Endothelial cell (in vitro differentiated cells): ENCODE measurements at places on chromosomes 7 and 10. TPM values are rescaled to one million over a fixed set of nuclear protein-coding genes. Genes with fewer than 3 reads are reported as not detected.

FAM25G gene
- not detected for total RNA-seq

GRCh38 chr10:101007099-101007711 is 7.6 kb downstream of the LZTS2 start:
- no peak for DNase-seq

H2BK1 gene
- not detected for total RNA-seq

SLC25A40 gene
- 27.7 TPM for total RNA-seq

ATOH7 gene
- total RNA-seq = 0.23 TPM

NUTM2A gene
- total RNA-seq = 2.6 TPM

- no peak for DNase-seq
Measured at GRCh38 chr10:87054373-87055295, 34.5 kb downstream of the FAM25A start.

DNA sequence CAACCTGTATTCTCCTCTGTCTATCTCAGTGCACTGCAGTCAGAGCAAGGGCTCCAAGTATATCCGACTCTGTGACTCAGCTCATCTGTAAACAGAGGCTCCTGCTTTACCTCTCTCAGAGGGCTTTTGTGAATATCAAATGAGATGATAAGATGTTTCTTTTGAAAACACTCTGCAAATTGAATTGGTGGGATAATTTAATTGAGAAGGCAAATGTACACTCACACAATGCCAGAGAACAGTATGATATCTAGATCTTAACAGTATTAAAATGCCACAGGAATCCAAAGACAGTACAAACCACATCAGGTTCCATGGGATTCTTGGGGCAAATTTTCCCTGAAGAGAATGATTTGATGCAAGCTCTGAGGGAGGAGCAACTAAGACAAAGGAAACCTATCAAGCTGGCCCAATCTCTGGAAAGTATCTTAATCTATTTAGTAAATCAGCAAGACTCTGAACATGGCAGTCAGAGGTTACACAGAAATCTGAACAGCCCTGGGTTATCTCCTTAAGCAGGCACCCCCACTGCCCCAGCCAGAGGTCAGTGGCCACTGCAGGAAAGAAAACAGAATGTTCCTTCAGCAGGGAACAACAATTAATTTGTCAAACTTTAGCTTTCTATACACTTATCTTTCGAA is 45.9 kb downstream of the DOCK4 start:
- DNase-seq = no peak

DNA sequence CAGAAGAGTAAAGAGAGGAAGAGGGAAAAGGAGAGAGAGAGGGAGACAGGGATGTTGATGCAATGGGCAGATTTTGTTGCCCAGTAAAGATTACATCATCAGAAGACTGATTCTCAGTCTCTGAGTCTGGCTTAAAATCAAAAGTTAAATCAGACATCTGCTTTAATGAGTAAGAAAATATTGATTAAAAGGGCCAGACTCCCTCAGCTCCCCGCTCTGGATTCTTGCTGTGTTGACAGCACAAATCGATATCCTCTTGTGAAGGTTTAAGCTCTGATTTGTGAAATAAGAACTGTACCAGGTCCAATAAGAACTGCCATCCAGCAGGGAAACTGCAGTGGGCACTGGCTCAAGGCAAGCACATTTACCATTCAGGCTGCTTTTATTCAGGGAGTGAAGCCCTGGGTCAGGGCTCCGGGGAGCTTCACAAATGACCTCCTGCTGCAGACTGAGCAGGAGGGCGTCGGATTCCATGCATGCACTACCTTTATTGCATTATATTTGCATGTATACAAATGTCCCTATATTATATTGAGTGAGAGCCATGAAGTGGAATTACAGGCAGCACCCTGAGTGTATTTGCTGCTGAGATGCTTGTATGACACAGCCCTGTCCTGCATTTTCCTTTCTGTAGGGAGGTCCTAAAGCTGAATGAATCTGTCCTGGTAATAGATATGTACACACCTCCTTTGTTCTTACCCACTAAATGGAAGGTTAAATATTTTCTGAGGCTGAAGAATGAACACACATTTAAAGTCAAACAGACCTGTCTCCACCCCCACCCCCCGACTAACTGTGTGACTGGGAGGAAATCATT is 401.5 kb downstream of the REEP3 start:
- DNase-seq = no peak

GRCh38 chr7:98077762-98078161 is 28.9 kb upstream of the LMTK2 start:
- no peak for DNase-seq

DNA sequence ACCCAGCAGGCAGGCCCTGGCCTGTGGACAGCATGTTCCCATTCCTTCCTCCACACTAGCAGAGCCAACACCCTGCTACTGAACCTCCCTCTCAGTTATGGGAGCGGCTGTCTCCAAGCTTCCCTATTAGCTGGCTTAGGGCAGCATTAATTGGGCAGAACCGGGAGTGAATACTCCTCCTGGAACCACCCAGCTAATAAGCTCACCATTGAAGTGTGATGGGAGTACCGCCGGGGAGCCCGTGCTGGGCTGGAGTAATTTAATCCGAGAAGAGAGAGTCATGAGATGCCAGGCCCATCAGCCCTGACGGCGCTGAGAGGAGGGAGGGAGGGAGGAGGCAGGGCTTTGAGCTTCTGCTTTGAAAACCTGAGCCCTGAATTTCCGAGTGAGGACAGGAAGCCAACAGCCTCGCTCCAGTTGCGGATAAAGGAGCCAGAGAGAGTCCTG is 31.8 kb upstream of the ELFN1 start:
- DNase-seq = no peak

IRF5 gene
- total RNA-seq = 3.9 TPM

UNCX gene
- not detected for total RNA-seq

LBX1 gene
- not detected for total RNA-seq

ADAMTS14 gene
- 1.1 TPM for total RNA-seq

GRCh38 chr10:86709396-86710185 is 41.3 kb downstream of the LDB3 start:
- DNase-seq = no peak

GRCh38 chr10:89662596-89662995 is 17.6 kb upstream of the PANK1 start:
- DNase-seq = no peak

DNA sequence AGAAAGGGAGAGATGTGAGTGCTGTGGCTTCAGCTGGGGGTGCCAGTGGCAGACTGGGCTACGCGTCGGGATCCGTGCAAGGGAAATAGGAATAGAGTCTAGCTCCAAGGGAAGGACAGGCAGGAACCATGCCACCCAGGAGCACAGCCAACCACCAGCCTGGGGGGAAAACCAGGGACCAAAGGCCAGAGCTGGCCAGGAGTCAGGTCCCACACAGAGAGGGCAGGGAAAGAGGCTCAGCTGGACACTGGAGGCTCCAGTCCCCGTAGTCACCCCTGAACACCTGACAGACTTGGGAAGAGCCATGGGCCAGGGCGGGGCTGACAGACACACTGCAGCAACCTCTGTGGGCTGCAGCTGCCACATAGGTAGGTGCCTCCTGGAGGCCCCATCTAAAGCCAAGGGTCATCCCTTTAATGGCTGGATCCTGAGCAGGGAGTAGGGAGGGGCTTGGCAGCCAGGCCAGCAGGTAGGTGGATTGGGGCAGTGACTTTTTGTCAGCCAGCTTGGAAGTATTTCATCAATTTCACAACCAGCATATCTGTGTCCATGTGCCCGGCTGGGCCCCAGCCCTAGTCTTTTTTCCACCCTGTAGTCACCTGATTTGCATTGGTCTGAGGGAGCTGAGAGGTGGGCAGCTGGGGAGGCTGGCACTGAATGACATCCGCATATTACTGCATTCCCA is 163.2 kb downstream of the SH2D4B start:
- DNase-seq = no peak

- DNase-seq = no peak
Measured at GRCh38 chr7:40983111-40983510, 719.8 kb downstream of the INHBA start.

- DNase-seq = no peak
Measured at GRCh38 chr10:116716381-116716780, 26.0 kb downstream of the HSPA12A start.

- DNase-seq = peak; percentile 31
Measured at GRCh38 chr7:29946428-29947186, 43.0 kb downstream of the SCRN1 start.

- no peak for DNase-seq
Measured at GRCh38 chr10:23917251-23917840, 291.6 kb upstream of the KIAA1217 start.

DNA sequence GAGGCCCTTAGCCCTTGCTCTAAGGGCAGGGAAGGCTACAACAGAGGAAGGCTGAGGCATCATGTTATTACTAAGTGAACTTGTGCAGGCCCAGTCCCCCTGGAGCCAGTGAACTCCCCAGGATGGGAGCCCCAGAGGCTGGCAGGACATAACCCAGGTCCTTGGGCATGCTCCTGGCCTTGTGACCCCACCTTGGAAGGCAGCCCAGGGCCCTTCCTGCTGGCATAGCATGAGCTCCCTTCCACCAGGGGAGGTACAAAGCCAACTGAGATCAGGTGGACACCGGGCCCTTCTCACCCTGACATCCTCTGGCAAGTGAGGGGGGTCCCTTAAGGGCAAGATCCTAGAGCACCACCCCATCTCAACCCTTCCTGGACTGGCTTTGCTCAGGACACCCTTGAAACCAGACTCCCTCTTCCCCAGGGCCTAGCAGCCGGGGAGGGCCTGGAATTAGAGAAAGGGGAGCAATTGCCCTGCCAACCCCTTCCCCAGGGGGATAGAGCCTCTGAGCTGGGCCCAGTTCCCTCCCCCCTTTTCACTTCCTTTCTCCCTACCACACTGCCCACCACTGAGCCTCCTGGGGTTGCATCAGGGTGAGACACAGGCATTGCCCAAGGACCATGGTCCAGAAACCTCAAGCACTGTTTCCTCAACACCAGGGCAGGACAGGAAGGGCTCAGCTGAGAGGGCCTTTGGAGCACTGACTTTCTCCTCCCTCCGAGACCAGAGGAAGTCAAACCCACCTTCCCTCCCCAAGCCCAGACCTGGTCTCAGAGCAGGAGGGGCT is 1.8 kb upstream of the VSIR start:
- DNase-seq = no peak

DNA sequence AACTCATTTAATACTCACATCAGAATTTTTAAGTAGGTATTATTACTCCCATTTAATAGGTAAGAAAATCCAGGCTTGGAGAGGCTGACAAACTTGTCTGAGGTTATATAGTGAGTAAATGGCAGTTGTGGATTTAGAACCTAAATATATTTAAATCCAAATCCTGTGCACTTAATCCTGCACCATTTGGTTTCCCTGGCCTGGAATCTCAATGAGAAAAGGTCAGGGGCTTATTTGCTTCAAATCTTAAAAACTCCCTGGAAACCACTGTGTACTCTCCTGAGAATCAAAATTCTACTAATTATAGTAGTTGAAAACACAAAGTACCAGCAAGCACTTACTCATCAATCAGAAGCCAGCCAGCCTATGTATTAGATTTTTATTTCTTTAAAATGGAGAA is 97.7 kb downstream of the DNMBP start:
- DNase-seq = no peak

DNA sequence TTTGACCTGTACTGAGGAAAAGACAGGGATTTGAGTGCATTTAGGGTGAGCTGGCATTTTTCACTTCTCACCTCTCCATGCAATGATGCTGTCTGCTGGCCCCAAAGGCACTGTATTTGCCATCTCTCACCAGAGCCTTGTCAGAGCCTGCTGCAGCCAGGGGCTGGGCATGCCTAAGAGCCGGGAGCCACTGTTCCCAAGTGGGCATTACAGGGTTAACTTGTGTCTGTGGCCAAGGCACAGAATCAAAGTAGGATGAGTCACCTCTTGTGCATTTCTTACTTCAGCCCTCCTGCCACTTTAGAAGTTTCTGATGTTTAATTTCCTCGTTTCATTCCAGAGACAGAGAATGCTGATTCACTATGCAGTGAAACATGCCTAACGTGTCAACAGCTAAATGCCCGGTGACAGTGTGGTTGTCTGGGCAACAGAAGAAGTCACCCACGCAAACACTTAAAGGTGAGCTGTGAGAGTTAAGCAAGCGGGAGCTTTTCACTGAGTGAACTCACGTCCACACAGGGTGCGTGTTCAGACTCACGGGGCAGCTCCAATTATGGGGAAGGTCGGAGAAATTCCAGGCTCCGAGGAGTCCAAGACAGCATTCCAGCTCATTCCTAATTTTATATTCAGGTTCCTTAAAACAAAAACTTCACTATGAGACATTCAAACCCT is 57.1 kb upstream of the IGFBP3 start:
- no peak for DNase-seq

- no peak for DNase-seq
Measured at GRCh38 chr7:19353180-19353579, 208.0 kb upstream of the FERD3L start.

PNLIP gene
- total RNA-seq = not detected

- no peak for DNase-seq
Measured at GRCh38 chr7:22717760-22718159, 9.2 kb upstream of the IL6 start.

- no peak for DNase-seq
Measured at GRCh38 chr10:131657985-131658330, 242.8 kb upstream of the PPP2R2D start.

GATA3 gene
- total RNA-seq = 70.9 TPM

- no peak for DNase-seq
Measured at GRCh38 chr7:108321359-108321758, 134.9 kb downstream of the NRCAM start.

- no peak for DNase-seq
Measured at GRCh38 chr7:89593125-89593524, 561.1 kb upstream of the STEAP1 start.

- no peak for DNase-seq
Measured at GRCh38 chr10:82738592-82738991, 863.6 kb downstream of the NRG3 start.

DNA sequence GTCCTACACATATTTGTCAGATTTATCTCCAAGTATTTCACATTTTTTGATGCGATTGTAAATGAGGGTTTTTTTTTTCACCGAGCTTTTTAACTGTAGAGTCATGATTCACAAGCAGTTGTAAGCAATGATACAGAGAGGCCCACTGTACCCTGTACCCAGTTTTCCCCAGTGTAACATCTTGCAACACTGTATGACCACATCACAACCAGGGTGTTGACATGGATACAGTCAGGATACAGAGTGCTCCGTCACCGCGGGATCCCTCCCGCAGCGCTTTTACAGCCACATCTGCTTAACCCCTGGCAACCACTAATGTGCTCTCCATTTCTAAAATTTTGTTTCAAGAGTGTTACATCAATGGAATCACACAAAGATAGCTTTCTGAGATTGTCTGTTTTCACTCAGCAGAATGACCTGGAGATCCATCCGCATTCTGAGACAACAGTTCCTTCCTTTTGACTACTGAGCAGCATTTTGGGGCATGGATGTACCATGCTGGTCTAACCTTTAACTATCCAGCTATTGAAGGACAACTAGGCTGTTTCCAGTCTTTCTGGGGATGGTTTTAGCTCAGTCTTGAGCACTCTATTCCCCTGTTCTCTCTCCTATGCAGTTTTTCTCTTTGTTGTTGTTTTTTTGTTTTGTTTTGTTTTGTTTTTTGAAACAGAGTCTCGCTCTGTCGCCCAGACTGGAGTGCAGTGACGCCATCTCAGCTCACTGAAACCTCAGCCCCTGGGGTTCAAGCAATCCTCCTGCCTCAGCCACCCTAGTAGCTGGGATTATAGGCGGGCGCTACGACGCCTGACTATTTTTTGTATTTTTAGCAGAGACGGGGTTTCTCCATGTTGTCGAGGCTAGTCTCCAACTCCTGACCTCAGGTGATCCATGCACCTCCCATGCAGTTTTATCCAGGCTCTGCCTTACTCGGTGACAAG is 25.9 kb downstream of the GPRIN2 start:
- DNase-seq = no peak
